ENCODE measurements at places on chromosomes 5 and 9.

DNA sequence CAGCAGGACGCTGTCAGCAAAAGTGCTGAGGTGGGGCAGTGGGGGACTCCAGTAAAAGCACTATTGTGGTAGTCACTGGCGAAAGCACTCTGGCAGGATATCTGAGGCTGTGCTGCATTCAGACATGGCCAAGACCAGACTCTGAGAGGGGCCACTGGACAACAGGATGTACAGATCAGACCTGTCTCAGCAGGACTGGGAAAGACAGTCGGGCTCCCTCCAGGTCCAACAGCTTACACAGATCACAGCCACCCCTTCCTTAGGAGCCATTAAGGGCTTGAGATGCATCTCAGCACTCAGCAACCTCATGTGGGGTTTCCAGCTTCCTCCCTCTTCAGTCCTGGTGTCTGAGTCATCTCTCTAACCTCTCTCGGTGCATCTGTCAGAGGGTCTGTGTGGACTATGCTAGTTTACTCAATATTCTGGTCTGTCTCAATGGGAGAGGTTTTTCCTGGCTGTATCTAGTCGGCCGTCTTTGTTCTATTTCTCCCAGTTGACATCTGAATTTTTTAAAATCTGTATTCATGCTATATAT is 154.5 kb downstream of the CWC27 start:
- DNase-seq: no peak

- no peak for DNase-seq
These were observed 1.4 kb downstream of the HDHD3 start for GRCh38 chr9:113375057-113376023.

DNA sequence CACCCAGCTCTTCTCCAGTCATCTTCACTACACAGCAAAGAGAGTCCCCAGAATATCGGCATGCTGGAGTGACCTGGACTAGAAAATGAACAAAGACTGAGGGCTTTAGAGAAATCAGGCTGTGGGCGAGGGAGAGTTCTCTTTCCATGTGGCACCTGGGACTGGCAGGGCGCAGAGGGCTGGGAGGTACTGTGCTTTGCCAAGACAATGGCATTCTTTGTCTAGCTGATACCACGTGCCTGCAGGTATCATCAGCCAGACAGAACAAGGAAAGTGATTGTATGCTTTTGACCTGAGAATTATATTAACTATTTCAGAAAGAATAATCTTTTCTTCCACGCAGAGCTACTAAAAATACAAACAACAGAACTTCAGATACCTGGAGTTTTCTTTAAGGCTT is 30.5 kb downstream of the DDX31 start:
- no peak for DNase-seq

DNA sequence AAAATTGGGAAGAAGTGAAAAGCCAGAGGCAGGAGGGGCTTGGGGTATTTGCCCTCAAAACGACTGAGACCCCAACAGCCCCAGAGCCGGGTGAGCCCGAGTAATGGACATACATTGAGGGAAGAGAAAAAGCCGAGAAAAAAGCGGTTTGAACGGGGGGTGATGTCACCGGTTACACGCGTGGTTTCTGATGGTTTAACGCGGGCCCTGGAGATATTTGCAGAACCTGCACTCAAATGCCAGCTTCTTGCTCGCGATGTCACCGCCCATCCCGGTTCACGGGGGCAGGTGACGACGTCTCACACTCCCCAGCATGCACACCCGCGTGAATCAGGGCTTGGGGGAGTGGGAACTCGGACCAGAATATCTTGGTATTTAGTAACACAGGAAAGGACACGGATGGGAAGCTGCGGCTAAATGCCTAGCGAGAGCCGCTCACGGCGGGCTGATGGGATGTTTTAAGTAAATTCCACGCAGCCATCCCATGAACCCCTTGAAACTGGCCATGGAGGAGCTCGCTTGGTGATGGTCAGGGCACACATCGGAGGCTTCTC is 102.0 kb upstream of the RAPGEF1 start:
- DNase-seq: no peak

- DNase-seq: no peak
These were observed 36.3 kb downstream of the GDA start for GRCh38 chr9:72185561-72185960.

GRCh38 chr5:3602785-3603502 is 7.3 kb downstream of the IRX1 start:
- DNase-seq: no peak

DNA sequence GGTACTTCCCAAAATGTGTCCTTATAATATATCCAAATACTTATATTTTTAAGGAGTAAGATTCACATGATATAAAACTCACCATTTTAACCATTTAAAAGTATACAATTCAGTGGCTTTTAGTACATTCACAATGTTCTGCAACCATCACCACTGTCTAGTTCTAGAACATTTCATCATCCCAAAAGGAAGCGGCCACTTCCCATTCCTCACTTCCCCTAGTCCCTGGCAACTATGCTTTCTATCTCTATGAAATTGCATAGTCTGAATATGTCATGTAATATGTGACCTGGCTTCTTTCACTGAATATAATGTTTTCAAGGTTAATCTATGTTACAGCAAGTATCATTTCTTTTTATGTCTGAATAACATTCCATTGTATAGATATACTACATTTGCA is 615.1 kb upstream of the SGCD start:
- DNase-seq: no peak

- no peak for DNase-seq
These were observed 86.7 kb downstream of the GOLPH3 start for GRCh38 chr5:32087086-32088082.

DNA sequence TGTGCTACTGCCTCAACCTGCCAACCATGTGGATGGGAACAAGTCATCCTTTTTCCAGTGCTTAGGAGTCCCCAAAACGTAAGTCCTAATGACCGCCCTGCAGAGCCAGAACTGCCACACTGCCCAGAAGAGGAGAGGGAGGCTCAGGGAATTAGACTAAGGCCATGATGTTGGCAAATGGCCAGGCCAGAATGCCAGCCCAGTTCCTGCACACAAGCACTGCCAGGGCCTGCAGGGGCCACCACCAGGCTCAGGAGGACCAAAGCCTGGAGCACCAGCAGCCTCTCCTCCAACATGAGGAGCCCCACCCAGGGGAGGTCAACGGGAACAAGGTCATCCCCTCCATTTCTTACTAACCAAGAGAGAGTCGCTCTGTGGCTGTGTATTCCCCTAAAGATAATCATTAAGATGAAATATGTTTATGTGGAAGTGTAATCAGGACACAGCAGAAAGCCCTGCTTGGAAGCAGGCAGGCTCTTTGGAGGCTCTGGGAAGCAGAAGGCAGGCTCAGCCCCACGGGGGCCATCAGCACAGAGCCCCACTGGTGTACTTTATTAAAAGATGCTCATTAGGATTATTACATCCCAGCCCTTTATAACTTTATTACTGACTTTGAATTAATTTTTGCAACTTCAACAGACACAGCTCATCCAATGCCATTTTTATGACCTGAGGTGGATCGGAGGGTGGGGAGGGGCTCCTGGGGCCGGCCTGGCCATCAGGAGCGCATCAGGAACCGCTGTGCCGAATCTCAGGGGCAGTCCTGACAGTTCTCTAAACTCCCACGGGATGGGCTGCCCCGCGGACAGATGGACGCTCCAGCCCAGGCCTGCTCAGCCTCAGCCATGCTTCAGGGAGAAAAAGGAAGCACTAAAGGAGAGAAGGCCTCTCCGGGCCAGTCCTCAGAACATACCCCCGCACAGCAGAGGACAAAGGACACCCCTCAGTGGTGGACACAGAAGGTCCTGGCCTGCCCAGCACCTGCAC is 127.0 kb downstream of the ADAMTS2 start:
- no peak for DNase-seq

DNA sequence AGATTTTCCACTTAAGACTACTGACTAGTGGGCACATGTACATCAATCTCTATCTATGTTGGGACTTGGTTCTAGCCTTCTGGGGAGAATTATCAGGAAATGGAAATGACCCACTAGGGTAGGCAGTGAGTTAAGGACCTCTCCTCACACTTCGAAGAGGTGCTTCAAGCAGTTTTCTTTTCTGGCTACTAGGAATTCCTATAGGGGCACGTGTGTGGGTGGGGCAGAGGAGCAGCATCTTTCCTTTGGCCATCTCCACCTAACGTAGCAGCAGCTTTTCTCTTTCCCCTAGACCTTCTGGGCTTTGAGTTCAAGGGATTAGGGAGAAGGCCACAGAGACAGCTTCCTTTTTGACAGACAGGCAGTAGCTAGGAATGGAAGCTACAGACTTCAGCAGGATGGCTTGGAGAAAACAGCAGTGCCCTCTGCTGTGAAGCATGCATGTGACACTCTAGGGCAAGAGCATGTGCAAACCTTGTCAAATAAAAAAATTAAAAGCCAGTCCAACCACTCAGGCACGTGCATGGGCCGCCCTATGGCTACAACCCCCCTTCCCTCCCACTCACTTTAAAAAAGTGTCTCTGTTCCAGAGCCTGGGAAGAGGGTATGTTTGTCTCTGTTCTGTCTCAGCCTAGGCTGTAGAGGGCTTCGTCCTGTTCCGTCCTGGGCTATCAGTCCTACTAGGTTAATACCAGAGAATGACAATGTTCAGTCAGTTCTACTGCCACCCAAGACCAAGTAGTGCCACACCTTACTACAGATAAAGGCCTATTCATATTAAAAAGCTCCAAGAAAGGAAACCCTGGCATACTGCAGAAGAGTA is 8.7 kb upstream of the GFRA3 start:
- no peak for DNase-seq

- no peak for DNase-seq
These were observed 44.8 kb downstream of the ZNF618 start for GRCh38 chr9:113920872-113921271.

DNA sequence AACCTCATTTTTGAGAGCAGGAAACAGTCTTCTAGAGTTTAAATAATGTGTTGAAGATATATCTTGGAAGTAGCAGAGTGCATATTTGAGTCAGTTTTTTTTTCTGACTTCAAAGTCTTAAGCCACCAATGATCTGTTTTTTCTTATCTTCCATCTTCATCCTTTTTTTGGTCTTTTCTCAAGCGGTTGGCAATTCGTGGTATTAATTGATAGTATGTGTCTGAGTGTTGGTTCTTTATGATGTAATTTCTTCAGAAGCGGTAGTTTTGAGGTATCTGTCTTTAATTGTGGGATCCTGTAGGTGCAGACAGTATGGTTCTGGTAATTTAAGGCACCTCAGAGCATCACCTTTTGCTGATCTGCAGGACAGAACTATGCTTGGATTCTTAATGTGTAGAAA is 3.9 kb downstream of the CSNK1G3 start:
- no peak for DNase-seq

GRCh38 chr5:139148306-139148705 is 49.9 kb downstream of the SIL1 start:
- DNase-seq: no peak

GRCh38 chr9:129414377-129414992 is 206.4 kb downstream of the C9orf50 start:
- no peak for DNase-seq

GRCh38 chr5:17364987-17365810 is 132.8 kb upstream of the TAF11L2 start:
- no peak for DNase-seq

- DNase-seq: no peak
These were observed 303.0 kb downstream of the PSAT1 start for GRCh38 chr9:78599926-78600325.

DNA sequence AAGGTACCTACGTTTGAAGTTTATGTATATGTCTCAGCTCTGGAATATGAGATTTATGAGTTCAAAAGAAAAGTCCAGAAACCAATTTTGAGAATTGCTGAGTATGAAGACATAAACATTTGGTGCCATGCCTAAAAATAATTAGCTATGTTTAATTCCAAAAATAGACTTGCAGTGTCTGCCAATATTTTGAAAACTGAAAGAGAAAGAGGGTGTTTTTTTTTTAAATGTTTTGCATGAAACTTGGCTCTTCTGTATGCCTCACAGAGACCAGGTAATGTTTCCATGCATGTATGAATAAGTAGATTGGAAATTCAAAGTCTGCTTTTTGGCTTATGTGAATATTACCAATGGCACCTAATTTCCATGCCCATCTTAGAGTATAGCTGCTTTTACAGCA is 634.4 kb upstream of the C9orf72 start:
- no peak for DNase-seq

- DNase-seq: no peak
These were observed 110.5 kb downstream of the GAS1 start for GRCh38 chr9:86836797-86837196.

- DNase-seq: no peak
These were observed 143.7 kb upstream of the IRX2 start for GRCh38 chr5:2895196-2895595.

- no peak for DNase-seq
These were observed 44.5 kb upstream of the DPYSL3 start for GRCh38 chr5:147554261-147554817.

GRCh38 chr9:23011669-23012068 is 565.0 kb downstream of the DMRTA1 start:
- no peak for DNase-seq

- no peak for DNase-seq
These were observed 923 bp downstream of the SPATA6L start for GRCh38 chr9:4665357-4665756.

DNA sequence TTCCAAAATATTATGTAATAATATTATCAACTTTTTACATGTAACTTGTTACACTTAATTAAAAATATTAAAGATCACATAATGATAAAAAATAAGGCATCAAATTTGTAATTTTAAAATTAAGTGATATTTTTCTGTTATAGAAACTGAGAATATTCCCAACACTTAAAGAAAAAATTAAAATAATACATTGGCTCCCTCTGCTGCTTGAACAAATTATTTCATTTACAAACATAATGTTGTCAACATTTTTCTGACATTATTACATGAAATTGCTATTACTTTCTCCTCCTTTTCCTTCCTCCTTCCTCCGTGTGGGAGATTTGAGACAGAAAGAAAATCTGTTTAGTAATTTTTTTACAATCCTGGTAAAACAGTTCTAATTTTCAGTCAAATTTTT is 42.3 kb downstream of the RNF180 start:
- no peak for DNase-seq

DNA sequence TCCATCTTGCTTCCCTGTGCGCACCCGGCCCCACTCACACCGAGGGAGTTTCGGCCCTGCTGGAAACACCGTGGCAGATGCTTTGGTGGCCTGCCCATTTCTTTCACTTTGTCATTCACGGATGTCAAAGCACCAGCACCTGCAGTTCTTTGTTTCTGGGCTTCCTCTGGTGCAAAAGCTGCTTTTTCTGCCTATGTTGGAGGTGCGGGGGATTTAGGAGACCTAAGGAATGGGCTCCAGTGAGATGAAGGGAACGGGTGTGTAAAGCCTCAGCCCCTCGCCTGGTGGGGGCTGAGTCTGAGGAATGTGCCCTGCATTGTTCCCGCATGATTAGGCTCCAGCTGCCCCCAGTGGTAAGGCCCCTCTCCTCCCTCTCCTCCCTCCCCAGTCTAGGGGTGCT is 62.3 kb downstream of the THBS4 start:
- DNase-seq: no peak

- no peak for DNase-seq
These were observed 31.9 kb downstream of the CAMK4 start for GRCh38 chr5:111256128-111256527.

All from NCI-H187 (cell line).